ENCODE measurements at places on chromosomes 13 and 19.

- DNase-seq: no peak
These were observed 93.5 kb downstream of the ATP11A start for GRCh38 chr13:112783135-112783977.

DNA sequence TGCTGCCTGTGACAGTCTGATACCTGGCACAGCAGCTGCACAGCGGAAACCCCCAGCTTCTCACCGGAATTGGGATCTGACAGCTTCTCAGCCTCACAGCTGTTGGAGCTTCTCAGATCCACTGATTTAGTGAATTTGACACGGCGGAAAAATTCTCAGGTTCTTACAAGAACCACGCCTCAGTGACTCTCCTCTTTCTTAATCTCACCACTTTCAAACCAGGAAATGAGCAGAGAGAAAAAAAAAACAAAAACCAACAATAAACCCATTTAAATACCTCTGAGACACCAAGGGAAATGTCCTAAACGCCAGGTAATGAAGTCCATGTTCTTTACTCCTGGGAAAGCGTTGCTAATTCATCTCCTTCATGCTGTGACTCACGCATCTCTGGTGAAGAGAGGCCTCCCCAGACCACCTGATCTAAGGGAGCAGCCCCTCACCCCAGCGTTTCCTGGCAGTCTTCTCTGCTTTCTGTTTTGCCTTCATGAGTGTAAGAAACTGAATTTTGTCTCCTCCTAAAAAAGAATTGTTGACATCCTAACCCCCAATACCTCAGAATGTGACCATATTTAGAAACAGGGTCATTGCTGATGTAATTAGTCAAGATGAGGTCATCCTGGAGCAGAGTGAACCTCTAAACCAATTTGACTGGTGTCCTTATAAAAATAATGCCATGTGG is 15.9 kb upstream of the IZUMO2 start:
- no peak for DNase-seq

GRCh38 chr13:109372666-109373065 is 413.7 kb downstream of the IRS2 start:
- DNase-seq: no peak

DNA sequence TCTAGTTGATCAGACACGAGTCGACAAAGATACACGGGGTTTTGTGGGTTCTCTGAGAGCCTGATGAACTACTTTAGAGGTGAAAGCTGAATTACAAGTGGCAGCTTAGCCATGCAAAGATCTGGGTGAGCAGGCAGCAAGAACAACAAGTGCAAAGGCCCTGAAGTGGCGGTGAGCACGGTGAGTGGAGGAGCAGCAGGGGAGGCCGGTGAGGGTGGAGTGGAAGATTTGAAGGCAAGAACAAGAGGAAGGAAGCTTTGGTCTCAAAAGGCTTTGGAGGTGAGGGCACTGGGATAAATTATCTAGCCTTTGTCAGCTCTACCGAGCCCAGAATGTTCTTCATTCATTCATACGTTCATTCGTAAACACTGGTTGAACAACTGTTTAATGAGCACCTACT is 1.4 kb downstream of the ZNF865 start:
- no peak for DNase-seq

- no peak for DNase-seq
These were observed 728 bp upstream of the DENND1C start for GRCh38 chr19:6482343-6482686.

DNA sequence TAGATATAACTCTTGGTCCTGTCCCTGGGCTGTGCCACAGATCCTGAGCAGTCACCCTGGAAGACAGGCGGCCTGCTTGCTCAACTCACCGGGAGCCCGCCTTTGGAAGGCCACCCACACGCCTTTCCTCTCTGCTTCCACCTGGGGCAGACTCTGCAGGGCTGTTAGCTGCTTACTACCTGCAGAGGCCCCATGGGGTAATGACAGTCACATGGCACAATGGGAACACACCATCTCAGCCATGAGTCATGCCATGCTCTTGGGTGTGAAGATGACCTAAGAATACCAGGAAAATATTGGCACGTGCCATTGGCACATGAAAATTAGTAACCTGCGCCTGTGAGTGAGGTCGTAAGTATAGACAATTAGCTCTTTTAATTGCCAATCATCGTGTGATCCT is 108.6 kb downstream of the COL4A2 start:
- no peak for DNase-seq

GRCh38 chr13:104466016-104466415 is 1399.8 kb upstream of the SLC10A2 start:
- DNase-seq: no peak

GRCh38 chr13:53017433-53017970 is 11.1 kb upstream of the OLFM4 start:
- no peak for DNase-seq

DNA sequence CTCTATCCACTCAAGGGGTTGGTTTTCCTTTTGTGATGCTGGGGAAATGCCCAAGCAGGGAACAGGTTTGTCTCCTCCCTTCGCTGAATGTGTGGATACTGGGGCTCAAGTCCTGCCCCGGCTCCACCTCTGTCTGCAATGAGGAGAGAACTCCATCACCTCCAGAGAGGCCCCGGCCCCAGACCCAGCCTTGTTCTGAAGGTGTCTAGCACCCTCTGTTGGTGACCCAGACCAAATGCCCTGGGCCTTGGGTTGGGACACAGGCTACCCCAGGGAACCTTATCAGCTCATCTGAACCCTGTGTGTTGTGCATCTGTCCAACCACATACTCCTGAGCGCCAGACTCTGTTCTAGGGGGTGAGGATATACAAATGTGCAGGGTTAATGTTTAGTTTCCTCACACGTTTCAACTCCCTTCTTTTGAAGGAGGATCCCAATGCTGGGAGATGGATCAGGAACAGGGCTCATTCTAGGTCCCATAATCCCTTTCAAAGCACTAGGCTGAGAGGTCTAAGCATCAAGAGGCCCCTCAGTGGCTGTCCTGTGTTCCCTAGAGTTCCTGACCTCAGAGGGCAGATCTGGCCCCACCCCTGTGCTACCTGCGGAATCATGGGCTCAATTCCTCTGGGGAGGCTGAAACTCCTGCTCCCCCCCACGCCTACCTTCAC is 112.5 kb upstream of the SLC7A1 start:
- DNase-seq: peak; percentile 4

- DNase-seq: no peak
These were observed 5.7 kb downstream of the DNM2 start for GRCh38 chr19:10723591-10723990.

DNA sequence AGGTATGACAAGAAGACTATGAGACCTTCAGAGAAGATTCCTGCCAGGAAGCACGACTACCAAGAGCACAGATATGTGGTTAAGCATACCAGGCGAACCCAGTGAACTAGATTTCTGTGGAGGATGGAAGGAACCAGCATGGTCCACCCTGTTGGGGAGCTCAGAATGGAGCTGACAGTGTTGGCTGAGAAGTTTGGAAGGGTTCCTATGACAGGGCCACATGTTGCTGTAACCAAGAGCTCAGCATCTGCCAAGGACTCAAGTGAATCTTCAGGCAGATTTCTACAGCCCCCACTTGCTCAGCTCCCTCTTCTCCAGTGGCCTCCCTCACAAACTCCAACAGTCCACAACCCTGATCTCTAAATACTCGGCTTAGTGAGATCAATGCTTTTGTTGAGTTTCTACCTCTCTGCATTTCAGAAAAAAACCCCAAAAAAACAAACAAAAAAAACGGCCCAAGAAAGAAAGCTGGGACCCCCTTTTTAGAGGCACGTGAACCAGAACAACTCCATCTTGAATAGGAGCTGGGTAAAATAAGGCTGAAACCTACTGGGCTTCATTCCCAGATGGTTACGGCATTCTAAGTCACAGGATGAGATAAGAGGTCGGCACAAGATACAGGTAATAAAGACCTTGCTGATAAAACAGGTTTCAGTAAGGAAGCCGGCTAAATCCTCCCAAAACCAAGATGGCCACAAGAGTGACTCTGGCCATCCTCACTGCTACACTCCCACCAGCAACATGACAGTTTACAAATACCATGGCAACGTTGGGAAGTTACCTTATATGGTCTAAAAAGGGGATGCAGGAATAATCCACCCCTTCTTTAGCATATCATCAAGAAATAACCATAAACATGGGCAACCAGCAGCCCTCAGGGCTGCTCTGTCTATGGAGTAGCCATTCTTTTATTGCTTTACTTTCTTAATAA is 691.1 kb downstream of the UQCRFS1 start:
- no peak for DNase-seq

DNA sequence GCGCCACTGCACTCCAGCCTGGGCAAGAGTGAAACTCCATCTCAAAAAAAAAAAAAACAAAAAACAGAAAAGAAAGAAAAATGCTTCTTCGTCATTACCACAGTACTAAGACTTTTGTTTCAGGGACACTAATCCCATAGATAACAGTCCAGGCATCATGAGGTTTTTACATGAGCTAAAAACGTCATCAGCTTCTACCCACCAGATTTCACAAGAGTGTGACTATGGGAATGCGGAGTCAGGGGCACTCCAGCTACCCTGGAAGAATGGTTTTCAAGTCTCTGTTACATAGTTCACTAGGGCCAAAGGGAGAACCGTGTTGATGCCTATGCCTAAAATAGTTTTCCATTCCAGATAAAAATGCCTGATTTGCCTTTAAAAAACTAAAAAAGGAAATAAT is 33.2 kb downstream of the RAB20 start:
- no peak for DNase-seq

DNA sequence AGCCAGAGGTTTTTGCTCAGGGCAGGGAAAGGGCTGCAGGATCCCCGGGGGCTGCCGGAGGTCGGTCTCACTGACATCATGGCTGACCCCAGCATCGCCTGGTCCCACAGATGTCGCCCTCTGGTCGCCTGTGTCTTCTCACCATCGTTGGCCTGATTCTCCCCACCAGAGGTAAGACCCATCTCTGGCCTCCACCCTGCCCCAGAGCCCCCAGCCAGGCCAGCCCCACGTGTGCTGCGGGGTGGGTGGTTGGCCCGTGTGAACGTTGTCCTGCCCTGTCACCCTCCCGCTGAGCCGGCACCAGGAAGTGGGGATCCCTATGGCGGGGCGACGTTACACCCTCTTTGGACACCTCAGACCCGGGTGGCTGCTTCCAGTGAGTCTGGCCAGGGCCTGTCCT is 906 bp downstream of the FXYD5 start:
- no peak for DNase-seq

- no peak for DNase-seq
These were observed 670 bp downstream of the MAP2K7 start for GRCh38 chr19:7904074-7905020.

DNA sequence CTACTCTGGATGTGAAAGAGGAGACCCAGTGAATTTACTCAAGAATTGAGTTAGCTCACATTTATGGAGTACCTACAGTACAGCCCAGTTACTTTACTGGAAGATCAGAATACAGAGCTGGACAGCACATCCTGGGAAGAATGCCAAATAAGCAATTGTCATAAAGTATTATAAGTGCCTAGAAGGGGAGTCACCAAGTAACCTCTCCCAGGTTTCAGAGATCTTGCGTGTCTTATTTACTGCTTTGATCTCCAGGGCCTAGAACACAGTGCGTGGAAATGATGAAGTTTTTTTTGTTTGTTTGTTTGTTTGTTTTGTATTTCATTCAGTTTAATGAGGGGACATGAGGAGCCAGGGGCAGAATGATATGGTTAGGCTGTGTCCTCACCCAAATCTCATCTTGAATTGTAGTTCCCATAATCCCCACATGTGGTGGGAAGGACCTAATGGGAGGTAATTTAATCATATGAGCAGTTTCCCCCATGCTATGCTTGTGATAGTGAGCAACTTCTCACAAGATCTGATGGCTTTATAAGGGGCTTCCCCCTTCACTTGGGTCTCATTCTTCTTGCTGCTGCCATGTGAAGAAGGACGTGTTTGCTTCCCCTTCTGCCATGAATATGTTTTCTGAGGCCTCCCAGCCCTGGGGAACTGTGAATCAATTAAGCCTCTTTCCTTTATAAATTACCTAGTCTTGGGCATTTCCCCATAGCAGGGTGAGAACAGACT is 5.2 kb downstream of the GARRE1 start:
- DNase-seq: no peak

- DNase-seq: no peak
These were observed 159.8 kb downstream of the PCDH9 start for GRCh38 chr13:67070306-67070705.

GRCh38 chr19:54449701-54450069 is 686 bp downstream of the LENG8 start:
- DNase-seq: peak; percentile 20

GRCh38 chr19:55082020-55082851 is 6.6 kb downstream of the EPS8L1 start:
- peak; percentile 46 for DNase-seq

GRCh38 chr19:19145684-19146608 is 7.7 kb upstream of the TMEM161A start:
- DNase-seq: peak; percentile 87

DNA sequence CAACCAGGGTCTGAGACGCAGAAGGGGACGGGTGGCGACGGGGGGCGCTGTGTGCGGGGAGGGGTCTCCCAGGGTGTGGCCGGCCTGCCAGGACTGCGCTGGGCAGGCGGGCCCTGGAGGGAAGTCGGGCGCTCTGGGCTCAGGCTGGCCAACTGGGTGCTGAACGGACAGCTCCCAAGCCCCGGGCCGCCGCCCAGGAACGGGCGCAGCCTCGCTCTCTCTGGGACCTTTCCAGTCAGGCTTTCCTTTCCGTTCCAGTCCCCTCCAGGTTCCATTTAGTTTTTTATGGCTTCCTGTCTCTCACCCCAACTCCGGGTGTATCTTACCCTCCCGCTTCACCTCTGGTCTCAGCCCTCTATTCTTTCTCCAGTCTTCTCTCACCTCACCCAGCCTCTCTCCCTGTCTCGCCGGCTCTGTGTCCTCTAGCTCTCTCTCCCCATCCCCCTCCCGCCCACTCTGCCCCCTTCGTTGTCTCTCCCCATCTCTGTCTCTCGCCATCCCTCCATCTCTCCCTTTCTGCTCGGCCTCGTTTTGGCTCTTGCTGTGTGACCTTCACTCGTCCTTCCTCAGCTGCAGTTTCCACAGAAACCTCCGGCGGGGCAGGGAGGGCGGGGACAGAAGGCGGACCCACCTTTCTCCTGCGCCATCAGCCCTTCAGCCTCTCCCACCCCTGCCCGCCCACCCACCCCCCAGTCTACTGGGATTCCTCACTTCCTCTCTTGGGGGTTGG is 3.3 kb upstream of the ATP1A3 start:
- DNase-seq: peak; percentile 11

DNA sequence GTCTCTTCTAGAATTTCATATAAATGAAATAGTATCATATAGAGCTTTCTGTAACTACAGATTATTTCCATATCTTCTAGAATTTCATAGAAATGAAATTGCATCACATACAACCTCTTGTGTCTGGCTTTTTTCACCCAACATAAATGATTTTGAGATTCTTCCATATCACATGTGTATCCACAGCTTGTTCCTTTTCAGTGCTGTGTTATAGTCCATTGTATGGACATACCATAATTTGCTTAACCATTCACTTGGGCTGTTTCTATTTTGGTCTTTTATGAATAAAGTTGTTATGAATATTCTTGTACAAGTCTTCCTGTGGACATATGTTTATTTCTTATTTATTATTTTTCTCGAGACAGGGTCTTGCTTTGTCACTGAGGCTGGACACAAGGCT is 11.7 kb downstream of the TPRX1 start:
- DNase-seq: no peak

DNA sequence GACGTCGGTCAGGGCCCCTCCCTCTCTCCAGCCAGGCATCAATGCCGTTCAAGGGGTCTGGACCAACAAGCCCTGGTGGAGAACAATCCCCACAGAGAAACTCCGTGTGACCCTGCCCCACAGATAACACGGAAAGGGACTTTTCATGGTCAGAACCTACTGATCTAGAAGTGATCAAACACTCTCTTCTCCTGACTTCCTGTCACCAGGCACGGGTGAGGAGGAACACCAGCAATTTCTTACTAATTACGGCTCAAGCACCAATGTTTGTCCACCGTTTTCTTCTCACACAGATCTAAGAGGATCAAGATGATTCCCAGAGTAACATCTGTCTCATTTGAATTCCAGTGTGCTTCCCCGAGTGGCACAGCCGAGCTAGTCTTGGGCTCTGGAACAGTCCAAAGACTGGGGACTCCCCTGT is 11.8 kb downstream of the RASA3 start:
- no peak for DNase-seq

All from activated T-cell treated with anti-CD3 and anti-CD28 coated beads for 4 hours (primary cell).